Muscle of arm (tissue), 14 donors: ENCODE measurements at places on chromosomes 2 and 18. TPM values are rescaled to one million over a fixed set of nuclear protein-coding genes. Genes with fewer than 3 reads are reported as not detected.

The IL1RL2 gene
- polyA plus RNA-seq: 0.07 TPM

The CFAP65 gene
- polyA plus RNA-seq: not detected

The WDSUB1 gene
- polyA plus RNA-seq: 7.5 TPM

The MC2R gene
- 0.30 TPM for polyA plus RNA-seq

- DNase-seq: no peak
These were observed 81.4 kb downstream of the CMPK2 start for GRCh38 chr2:6784291-6784690.

DNA sequence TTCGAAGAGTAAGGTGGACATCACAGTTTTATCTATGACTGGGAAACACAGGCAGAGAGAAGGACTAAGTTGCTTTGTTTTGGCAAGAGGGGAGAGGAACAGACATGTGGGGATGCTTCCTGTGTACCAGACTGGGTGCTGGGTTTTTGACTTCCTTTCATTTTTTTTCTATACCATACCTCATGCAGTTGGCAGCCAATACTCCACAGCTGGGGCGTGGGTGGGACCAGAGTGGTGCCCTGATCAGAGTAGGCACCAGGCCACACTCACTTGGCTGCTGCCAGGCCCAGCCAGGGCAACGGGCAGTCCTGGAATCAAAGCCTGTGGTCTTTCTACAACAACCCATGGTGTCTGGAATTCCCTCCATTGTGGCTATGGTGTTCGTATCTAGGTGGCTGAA lies 45.2 kb downstream of the SH3RF3 start:
- no peak for DNase-seq

GRCh38 chr2:44742057-44742456 lies 199.4 kb upstream of the SIX3 start:
- DNase-seq: no peak

DNA sequence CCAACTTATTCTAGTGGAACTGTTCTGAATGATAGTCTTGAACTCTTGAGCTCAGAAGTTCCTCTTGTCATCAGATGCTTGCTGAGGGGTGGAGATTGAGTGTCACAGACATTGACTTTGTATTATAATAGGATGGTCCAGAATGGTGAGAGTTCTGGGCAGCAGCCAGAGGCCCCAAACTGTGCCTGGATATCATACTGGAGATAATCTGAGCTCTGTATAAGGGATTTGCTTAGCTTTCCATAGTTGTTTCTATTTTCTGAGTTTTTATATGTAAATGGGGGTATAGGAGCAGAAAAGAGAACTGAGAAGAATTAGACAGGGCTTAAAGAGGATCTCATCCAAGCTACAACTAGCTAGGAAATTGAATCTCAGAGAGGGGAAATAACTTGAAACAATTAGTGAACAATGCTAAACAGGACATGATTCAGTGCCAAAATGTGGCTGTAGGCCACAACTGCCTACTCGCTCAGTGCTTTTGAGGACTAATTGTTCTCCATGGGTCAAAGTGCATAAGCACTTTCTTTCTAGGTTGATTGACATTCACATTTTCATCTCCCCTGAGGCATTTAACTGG lies 10.1 kb upstream of the LCLAT1 start:
- DNase-seq: no peak

- DNase-seq: no peak
These were observed 172.1 kb downstream of the MREG start for GRCh38 chr2:215841175-215841816.

GRCh38 chr2:181977661-181978350 lies 7.8 kb upstream of the PPP1R1C start:
- no peak for DNase-seq

DNA sequence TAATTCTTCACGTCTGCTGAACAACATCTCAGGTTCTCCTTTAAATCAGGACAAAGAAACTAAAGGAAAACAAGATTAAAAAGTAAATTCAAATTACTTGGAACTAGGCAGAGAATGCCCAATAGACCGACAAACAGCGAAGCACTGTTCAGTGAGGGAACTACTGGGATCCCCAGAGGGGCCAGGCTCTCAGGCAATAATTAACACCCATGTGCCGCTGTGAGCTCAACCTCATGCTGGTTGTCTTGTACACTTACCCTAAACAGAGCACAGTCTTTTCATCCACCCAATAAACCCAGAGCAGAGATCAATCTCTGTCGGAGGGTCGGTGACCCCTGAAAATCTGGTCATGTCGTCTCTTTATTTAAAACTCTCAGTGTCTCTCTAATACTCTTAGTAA lies 229.9 kb upstream of the CRIM1 start:
- DNase-seq: no peak
